ENCODE measurements at places on chromosomes 11 and 22.

GRCh38 chr11:31974366-31975136 lies 116.3 kb upstream of the RCN1 start:
- no peak for DNase-seq

DNA sequence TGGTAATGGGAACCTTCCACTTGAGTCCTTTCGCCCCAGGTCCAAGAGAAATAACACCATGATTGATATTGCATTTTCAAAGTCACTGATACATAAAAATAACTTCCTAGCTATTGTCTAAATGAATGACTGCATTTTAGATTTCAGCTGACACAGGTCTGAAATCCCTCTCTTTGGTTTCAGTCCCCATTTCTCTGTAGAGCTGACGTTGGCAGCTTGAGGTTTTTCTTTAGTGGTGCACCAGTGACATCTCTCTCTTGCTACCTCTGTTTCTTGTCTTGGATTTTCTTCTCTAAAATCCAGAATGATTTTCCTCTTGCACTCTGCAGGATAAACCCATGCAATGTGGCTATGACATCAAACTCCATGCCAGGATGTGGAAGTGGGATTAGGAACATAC lies 31.7 kb upstream of the SORL1 start:
- no peak for DNase-seq

GRCh38 chr11:47485107-47485506 lies 36.2 kb upstream of the RAPSN start:
- DNase-seq, result no peak

DNA sequence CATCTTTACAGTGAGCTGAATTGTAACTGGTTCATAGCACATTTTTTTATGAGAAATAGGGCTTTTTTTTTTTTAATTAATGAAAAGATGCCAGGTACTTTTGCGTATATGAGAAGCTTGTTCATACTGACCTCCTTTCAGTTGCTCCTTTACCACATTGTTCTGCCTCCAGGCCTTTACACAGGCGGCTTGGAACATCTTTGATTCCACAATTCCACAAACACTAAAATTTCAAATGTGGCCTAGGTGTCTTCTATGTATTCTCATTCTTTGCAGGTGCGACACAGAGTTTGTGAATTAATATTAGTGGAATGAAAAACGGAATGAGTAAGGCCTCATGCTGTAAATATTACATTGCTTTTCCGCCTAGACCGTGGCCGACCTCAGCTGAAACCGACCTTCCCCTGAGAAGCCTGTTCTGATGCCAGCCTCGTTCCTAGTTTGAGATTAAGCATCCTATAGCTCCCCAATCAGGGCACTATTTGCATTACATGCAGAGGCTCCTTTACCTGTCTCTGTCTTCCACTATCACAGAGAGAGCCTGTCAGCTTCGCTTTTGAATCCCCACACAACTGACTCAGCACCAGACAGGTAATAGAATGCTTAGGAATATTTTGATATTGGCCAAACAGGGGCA lies 125.8 kb downstream of the LDLRAD3 start:
- DNase-seq, result peak; percentile 34

- no peak for DNase-seq
Measured at GRCh38 chr11:45501392-45502225, 163.8 kb downstream of the CHST1 start.

DNA sequence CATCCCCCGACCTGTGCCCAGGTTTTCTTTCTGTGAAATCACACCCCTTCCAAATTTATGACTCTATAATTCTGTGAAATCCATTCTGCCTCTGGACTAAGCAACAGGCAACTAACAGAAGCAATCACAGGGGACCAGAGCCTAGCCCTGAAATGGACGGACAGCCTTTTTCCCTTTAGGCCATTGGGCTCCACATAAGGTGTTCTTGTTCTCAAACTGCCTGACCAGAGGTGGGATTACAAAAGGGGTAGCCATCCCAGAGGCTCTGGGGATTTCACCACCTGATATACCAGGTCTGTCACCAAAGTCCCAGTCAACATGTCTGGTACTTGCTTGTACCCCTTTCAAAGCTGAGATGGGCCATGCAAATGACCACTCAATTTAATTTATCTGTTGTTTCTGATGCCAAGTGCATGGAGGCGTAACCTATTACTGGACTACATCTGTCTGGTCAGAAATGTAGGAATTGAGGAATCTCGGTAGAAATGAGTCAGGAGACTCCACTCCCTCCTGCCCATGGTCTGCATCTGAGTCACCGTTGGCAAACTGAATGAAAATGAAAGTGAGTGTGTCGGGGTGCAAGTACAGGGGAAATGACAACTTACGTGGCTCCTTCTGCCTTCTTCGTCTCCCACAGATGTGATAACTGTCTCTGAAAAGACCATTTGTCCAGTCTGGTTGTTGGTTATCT lies 10.2 kb downstream of the DKK3 start:
- DNase-seq, result no peak

Data from WTC11 (cell line).